ENCODE measurements at places on chromosomes 3 and 15.

DNA sequence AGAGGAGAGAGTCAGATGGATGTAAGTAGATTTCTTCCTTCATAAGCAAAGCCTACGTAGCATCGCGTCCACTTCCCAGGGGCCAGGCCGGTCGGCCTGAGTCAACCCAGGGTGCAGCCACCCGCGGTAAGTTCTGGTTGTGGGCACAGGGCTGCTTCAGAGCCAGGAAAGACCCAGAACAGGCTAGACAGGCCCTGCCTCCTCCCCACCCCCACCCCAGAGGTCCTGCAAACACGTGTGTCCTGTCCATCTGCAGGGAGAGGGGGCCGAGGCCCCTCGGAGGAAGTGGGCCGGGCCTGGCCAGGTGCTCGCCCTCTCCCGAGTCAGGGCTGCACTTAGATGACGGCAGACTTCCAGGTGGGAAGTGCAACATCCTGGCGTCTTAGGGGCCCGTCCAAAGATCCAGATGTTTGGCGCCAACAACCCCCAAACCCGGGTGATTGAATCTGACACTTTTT lies 100.8 kb upstream of the ALDH1A3 start:
- no peak for DNase-seq

- no peak for DNase-seq
Observed at GRCh38 chr15:37015451-37015850, 84.9 kb downstream of the MEIS2 start.

DNA sequence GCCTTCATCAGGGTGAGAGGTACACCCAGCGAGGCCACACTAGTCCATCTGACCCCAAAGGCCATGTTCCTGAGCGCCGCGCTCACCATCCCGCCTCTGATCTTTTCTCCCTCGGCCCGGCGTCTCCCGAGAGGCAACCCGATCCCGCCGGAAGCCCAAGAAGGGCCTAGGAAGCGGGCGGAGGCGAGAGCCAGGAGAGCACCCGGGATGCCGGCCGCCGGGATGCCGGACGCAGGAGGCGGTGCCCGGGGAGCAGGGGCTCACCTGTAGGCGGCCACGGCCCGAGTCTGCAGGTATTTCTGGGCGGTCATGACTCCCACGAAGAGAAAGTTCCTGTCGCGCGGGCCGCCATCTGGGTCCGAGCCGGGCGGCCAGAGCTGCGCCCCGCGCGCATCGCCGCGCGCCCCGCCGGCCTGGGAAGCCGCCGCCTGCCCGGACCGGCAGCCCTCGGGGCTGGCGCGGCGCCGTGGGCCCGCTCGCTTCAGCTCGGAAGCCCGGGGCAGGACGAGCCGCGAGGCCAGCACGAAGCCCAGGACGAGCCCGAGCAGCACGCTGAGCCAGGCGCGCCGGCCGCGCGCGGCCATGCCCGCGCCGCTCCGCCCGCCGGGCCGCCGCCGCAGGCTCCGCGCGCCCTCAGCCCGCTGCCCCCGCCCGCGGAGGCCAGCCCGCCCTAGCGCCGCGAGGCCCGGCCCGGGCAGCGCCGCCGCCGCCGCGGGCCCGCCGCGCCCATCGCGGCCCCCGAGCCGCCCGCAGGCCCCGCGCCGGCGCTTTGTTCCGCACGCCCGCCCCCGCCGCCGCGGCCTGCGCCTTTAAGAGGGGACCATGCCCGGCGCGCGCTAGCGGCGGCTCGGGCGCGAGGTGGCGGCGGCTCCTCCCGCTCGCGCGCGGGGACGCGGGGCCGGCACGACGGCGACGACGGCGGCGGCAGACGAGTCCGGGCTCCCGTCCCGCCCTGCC lies 697 bp downstream of the CHSY1 start:
- no peak for DNase-seq

- no peak for DNase-seq
Observed at GRCh38 chr15:89244574-89244903, 760 bp downstream of the FANCI start.
